Suppressor macrophage treated with lipopolysaccharide for 1 hour (primary cell): ENCODE measurements at places on chromosomes 5 and 9.

DNA sequence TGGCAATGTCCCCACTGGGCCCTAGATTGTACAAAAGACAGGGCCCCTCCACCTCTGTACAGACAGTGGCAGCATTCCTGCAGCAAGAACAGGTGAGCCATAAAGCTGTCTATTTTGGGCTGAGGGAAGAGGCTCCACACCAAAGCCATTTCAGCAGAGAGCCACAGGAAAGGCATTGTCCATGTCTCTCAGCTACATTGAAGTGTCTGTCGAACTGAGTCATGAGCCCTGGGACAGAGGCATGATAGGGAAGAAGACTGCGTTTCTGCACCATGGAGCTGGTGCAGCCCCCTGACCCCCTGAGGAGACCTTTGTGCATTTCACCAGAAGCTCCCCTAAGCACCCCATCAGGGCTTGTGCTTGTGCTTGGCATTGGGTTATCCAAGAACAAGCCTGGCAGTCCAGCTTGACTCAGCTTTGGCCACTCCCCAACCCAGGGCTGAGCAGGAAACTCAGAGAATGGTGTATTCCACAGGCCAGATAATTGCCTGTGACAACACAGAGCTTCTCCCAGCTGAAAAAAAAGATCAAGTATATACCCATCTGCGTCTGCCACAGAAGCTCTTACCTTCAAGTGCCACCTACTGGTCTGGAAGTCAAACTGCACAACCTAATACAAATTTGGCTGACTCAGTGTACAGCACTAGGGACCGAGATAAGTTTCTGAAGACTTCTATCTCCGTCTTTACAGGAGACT is 5.9 kb upstream of the FRMD3 start:
- peak; percentile 77 for DNase-seq

GRCh38 chr9:90770182-90770738 is 31.4 kb upstream of the SYK start:
- DNase-seq, result peak; percentile 80

DNA sequence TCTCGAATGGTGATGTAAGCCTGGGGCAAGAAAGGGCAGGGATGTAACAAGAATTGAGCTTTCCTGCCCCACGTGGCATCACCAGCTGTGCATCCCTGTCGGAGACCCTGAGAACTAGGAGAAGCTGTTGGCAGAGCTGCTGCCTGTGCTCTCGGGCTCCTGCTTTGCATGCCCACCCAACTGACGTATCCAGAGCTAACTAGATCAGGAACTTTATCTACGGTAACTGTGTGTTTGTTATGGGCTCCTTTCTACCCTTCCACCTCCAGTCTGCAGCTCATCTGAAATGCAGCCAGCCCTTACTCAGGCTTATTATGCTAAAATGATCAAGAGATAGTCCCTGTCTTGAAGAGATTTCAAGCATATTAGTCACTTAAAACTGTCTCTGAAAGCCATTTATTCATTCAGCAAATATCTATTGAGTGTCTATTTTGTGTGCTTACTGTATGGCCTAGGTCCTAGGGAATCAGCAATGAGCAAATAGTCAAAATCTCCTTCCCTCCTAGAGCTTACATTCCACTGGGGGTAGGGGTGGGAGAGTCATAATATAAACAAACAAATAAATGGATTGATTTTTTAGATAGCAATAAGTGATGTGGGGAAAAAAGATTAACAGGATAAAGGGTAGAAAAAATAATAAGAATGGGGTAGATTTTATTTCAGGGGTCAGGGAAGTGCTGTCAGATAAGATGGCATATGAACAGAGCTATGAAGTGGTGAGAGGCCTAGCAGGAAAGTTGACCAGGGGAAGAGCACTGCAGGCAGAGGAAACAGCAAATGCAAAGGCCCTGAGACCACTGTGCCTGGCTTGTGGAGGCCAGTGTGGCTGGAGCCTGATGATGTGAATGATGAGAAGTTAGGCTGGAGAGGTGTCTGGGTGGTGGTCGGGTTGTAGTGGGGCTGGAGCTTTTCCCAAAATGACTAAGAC is 118.2 kb downstream of the GALNT10 start:
- no peak for DNase-seq

DNA sequence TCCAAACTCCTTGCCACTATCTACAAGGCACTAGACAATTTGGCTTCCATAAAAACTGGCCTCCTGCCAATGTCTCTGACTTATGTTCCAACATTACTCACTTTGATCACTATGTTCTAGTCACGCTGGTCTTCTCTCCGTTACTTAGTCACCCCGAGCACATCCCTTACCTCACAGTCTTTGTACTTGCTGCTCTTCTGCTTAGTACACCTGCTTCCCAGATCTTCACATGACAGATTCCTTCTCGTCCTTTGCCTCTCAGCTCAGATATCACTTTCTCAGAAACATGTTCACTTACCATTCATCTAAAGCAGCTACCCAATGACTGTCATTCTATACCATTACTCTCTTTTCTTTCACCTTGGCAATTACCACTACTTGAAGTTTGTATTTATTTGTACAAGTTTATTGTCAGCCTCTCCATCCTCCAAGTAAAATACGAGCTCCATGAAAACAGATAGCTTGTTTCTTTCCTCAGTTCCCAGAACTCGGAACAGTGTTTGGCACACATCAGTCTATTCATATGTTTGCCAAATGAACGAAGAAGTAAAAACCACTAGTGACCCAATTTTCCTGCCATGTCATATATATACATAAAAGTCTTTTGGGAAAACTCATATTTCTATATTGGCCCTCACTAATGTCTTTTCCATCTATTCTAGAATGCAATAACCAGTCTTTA is 5.9 kb upstream of the SLC22A5 start:
- DNase-seq, result peak; percentile 58

- DNase-seq, result peak; percentile 97
These were observed 32.9 kb upstream of the STXBP1 start for GRCh38 chr9:127578952-127579853.

DNA sequence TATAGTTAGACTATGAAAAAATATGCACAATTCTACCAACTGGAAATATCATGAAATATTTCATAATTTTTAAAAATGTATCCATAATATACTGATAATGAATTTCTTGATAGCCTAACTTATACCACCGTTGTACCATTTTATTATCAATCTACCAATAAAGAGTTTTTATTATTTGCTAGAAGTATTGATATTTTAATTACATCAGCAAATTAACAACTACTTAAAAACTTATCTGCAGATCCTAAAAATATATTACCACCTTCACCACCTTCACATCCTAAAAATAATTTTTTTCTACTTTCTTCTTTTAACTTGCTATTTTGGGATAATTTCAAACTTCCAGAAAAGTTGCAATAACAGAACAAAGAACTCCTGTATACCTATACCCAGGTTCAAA is 21.4 kb downstream of the ATPSCKMT start:
- no peak for DNase-seq

DNA sequence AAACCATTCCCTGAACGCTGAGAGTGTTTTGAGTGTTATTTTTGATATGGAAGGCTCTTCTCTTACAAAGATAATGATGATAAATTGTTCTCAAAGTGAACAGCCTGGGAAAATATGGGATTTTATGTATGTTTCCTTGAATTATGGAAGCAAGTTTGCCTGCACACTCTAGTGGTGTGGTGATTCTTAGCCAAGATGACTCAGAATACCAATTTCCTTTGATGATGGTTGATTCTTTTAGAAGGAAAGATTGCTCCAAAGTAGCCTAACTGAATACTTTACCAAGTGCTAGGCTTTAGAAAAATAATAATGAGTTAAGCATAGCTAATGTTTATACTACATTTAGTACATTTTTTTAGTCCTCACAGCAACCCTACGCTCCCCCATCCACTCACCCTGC is 243.4 kb downstream of the EBF1 start:
- no peak for DNase-seq

DNA sequence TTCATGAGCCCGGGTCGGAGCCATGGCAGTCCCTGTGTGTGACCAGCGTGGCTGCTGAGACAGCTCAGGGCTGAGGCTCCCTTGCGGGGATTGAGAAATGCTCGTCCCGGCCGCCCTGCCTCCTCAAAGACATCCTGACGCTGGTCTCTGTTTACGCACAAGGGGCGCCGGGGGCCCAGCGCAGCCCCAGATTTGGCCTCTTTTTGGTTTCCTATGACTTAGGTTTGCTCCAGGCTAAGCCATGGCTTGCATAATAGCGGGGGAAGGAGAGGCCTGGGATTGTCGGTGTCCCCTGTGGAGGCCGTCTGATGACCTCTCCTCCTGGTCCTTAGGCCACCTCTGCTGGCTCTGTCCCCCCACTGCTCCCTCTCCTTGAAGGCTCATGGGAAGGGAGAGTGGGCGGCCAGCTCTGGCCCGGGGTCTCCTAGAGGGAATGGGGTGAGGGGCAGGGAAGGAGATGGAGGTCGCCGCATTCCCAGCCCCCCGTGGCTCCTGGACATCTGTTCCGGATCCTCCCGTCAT is 3.5 kb downstream of the LAMC3 start:
- no peak for DNase-seq

- no peak for DNase-seq
These were observed 737.9 kb upstream of the ZNF608 start for GRCh38 chr5:125484272-125484741.

- peak; percentile 20 for DNase-seq
These were observed 175.6 kb downstream of the HSD17B3 start for GRCh38 chr9:96126321-96126881.

DNA sequence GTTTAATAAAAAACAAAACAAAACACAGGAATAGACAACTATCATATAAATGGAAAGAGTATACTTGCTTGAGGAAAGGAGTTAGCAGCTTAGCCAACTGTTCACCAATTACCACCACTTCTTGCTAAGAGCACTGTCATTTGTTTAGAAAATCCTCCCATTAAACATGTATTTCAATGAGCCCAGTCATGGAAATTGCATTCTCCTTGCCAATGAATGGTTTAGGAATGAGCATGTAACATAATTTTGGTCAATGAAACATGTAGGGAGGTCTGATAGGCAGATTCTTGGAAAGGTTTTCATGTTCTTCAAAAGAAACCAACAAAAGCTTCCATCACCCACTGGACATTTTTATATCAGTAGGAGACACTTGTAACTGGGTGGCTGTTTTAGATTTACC is 502.8 kb upstream of the PAPPA start:
- DNase-seq, result no peak

DNA sequence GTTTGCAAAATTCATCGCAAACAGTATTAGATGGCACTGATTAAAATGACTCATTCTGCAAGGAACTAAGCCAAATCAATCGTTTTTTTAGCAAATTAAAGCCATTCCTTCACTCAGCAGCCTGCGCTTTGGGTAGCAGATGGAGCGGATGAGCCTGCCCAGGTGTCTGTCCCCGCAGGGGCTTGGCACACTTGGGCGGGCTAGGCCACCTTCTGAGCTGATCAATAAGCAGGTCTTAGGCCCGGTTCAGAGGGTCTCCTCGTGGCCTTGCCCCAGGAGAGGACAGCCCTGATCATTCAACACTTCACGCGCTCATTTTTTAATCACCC is 78.0 kb upstream of the FCN1 start:
- no peak for DNase-seq

DNA sequence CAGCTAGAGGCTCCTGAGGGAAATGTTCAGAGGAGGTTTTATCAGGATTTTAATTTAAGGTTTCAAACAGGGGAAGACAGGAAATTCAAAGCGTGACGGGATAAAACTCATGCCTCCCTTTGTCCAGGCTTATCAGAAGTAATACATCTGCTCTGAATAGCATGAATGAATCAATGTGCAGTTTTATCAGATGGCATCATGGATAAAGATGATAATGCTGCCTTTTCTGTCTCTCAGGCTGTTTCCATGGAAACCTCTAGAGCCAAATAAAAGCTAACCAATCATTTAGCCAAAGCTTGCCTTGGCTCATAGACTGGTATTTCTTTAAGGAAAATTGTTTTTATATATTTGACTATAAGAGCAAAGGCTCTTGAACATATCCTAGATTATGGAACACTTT is 16.4 kb downstream of the MFAP3 start:
- DNase-seq, result no peak

GRCh38 chr5:81171769-81172168 is 61.4 kb upstream of the CKMT2 start:
- DNase-seq, result no peak

GRCh38 chr9:100581661-100582060 is 3.8 kb downstream of the CAVIN4 start:
- DNase-seq, result no peak

DNA sequence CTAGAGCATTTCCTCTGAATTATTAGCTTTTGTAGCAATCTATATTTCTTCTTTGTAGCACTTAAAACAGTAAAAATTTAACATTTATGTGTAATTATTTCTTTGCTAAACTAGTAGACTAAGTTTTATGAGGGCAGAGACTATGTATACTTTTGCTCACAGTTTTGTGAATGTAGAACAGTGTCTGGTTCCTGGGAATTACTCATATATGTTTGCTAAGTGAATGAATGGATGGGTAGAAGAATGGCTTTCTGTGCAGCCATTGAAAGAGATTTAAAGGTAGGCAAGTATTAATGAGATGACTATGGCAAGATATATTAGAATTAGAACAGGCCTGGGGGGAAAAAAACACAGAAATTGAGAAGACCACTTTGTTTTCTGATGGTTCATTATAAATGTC is 140.1 kb downstream of the PAM start:
- DNase-seq, result no peak

DNA sequence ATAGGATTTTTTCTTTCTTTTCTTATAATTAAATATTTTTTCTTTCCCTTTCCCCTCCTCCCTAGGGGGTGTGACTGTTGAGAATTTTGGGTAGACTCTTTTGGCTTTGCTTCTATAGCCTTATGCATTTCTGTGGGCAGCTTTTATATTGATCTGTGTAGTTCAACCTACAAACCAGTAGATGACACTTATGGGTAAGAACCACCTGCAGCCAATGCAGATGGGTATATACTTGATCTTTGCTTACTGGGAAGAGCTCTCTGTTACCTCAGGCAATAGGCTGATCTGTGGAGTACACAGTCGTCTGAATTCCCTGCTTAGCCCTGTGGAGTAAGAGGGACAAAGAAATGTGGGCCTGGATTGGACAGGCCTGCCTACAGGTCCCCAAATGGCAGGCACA is 102.7 kb upstream of the STARD4 start:
- DNase-seq, result no peak

DNA sequence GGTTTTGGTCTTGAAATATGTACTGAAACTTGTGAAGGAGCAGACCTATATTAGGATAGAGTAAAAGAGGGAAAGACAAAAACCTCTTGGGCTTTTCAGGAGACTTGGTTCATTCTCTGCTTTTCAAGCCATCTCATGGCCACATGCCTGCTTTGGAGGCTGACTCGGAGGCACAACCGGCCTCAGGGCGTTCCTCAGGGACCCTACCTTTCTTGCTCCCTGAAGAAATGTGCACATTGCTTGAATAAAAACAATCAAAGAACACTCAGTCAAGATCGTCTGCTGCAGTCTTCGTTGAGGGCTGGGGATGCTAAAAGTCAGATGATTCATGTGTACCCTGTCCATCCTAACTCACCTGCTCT is 994 bp downstream of the IRGM start:
- DNase-seq, result no peak

GRCh38 chr5:68872088-68872839 is 221.6 kb upstream of the SLC30A5 start:
- no peak for DNase-seq

- no peak for DNase-seq
These were observed 167.5 kb downstream of the TTC39B start for GRCh38 chr9:15139469-15139868.

DNA sequence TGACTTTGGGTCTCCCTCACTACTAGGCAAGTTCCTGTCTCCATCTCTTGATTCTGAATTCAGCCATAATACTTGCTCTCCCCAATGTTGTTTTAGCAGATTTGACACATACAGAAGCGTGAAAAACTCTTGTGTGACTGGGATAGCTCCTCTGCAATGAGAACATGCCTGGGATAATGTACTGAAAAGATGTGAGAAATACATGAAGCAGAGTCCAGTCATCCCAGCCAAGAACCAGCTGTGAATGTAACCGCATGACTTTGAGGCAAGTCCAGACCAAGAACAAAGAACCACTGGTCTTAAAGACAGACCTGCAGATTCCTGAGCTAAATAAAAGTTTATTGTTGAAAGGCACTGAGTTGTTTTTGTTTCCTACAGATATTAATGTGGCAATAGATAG is 135.0 kb downstream of the NMUR2 start:
- DNase-seq, result no peak
